Activated CD8-positive, alpha-beta T cell treated with anti-CD3 and anti-CD28 coated beads for 36 hours (primary cell): ENCODE measurements at places on chromosomes 12 and 14. TPM values are rescaled to one million over a fixed set of nuclear protein-coding genes. Genes with fewer than 3 reads are reported as not detected.

DNA sequence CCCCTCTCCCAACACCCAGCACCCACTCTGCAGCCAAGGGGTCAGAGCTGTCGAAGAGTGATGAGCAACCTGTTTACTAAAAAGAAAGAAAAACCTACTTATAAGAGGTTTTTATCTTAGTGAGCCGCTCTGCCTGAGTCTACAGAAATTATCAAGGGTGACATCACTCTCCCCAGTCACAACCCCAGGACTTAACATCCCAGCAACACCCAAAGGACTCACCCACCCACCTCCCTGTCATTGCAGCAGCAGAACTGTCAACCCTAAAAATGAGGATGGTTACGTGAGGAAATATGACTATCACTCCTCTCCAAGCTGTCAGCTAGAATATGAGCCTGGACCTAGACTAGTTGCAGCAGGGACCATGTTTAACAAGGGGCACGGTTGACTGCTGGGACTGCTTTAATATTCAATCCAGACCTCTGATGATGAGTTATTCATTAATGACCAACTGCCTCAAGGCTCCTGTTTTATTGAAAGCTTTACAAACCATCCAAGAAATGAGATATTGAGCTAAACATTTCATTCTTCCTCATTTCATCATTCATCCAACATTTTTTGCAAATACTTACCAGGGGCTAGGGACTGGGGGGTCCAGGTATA, 53.9 kb upstream of the FICD start:
- no peak for DNase-seq
- no peak overlapping the region for H3K27ac ChIP-seq

DNA sequence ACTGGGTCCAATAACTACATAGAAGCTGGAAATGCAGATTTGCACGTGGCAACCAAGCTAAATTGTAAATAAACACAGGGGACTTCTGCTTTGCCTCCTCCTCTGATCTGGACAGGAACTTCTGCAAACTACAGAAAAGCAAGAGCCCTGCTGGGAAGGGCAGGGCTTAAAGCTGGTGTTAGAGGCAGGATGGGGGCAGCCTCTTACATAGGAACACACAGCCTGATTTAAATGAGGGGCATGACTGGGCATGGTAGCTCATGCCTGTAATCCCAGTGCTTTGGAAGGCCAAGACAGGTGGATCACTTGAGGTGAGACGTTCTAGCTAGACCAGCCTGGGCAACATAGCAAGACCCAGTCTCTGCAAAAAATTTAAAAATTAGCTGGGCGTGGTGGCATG, 46.7 kb downstream of the ERH start:
- H3K27me3 ChIP-seq = no peaks in the 10 kb centered on the region
- no peaks in the 10 kb centered on the region for H3K36me3 ChIP-seq
- peaks cover 20% of the 10 kb centered on the region for H3K4me1 ChIP-seq
- no peak overlapping the region for H3K4me3 ChIP-seq

GRCh38 chr14:52175982-52176502, 91.5 kb upstream of the PTGDR start:
- H3K4me1 ChIP-seq = peaks cover 29% of the 10 kb centered on the region
- H3K27ac ChIP-seq = peak overlapping the region; percentile 52
- H3K27me3 ChIP-seq = no peaks in the 10 kb centered on the region
- peak; percentile 13 for DNase-seq
- H3K4me3 ChIP-seq = no peak overlapping the region

DNA sequence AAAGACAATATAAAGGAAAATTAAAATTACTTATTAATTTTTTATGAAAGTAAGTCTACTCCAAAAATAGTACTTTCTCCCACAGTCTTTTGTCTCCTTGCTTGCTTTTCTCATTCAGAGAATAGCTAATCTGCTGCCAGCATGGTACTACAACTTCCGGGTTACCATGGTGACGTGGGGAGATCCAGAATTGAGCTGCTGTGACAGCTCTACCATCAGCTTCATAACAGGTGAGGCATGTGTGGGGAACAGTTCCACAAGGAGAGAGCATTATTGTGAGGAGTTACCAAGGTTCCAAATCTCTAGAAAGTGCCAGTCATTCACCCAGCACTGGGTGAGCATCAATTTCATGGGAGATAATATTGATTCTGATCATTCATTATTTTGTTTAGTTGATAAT, 197.8 kb downstream of the PTPRO start:
- H3K36me3 ChIP-seq = no peaks in the 10 kb centered on the region
- peaks cover 7% of the 10 kb centered on the region for H3K4me1 ChIP-seq
- H3K27ac ChIP-seq = no peak overlapping the region
- peaks cover 20% of the 10 kb centered on the region for H3K27me3 ChIP-seq

DNA sequence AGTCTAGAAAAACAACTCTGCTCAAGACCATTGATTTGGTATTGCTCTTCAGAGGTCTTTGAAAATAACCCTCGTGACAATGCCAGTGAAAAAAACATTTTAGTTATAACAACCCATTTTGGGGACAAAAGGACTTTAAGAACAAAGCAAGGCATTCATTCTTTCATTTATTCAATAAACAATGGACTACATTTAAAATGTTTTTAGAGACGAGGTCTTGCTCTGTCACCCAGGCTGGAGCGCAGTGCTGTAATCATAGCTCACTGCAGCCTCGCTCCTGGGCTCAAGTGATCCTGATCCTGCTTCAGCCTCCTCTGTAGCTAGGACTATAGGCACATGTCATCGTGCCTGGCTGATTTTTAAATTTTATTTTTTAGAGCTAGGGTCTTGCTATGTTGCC, 7.7 kb upstream of the KICS2 start:
- no peaks in the 10 kb centered on the region for H3K4me1 ChIP-seq
- no peak overlapping the region for H3K27ac ChIP-seq
- H3K4me3 ChIP-seq = no peak overlapping the region
- H3K36me3 ChIP-seq = no peaks in the 10 kb centered on the region

GRCh38 chr12:4417455-4417854, 28.2 kb downstream of the FGF6 start:
- no peak overlapping the region for H3K4me3 ChIP-seq
- peaks cover 17% of the 10 kb centered on the region for H3K27me3 ChIP-seq
- peaks cover 8% of the 10 kb centered on the region for H3K4me1 ChIP-seq
- no peak overlapping the region for H3K27ac ChIP-seq

DNA sequence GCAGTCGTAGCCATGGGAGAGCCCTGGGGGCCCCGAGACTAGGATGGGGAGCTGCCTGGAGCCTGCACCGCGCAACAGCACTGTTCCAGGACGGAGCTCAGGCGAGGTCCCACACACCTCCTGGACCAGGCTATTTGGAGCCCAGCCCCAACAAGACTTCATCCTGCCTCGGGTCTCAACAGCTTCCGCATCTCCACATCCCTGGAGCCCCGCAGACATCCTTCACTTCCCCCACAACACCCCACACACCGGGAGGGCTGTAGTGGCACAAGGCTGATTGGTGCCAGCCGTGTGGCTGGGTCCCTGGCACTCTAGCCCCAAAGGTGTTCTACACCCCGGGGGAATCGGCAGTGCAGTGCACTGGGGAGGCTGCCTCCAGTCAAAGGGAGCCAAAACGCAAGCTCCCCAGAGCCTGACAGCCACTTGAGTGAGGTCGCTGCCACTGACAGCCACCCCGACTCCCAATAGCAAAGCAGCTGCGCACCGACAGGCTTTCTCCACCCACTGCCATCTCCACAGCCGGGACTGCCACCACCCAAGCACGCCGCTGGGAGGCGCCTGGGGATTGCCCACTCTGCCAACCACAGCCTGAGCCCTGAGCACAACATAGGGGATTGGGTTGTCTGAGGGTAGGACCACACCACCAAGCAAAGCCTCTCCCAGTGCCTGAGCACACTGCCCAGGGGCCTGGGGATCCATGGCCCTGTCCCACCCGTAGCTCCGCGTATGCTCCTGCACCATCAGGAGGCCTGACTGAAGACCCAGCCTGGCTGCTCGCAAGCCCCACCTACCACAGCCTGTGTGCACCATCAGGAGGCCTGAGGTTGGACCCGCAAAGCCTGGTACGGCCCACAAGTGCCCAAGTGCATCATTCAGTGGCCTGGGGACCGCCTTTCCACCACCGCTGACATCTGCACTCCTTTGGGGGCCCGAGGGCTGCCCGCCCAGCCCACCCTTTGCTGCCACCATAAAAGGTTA, 13.2 kb upstream of the KLRF1 start:
- peaks cover 4% of the 10 kb centered on the region for H3K27me3 ChIP-seq
- H3K36me3 ChIP-seq = no peaks in the 10 kb centered on the region
- H3K4me1 ChIP-seq = peaks cover 14% of the 10 kb centered on the region
- peak overlapping the region; percentile 85 for H3K4me3 ChIP-seq
- peak overlapping the region; percentile 55 for H3K27ac ChIP-seq

GRCh38 chr12:42660968-42661937, 71.7 kb upstream of the PRICKLE1 start:
- DNase-seq = no peak
- no peaks in the 10 kb centered on the region for H3K4me1 ChIP-seq
- H3K36me3 ChIP-seq = no peaks in the 10 kb centered on the region
- H3K27me3 ChIP-seq = no peaks in the 10 kb centered on the region

DNA sequence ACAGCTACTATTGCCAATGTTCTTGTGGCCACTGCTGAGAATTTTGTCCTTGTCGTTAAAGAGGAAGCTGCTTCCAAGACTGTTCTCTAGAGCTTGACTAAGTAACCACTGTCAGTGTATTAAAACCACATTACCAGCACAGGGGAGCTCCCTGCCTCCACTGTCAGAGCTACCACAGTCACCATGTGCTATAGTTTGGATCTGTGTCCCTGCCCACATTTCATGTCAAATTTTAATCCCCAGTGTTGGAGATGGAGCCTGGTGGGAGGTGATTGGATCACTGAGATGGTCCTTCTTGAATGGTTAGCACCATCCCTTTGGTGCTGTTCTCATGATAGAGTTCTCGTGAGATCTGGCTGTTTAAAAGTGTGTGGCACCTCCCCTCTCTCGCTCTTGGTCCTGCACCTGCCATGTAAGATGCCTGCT, 23.2 kb upstream of the RAP1B start:
- DNase-seq = peak; percentile 79
- H3K4me1 ChIP-seq = peaks cover 45% of the 10 kb centered on the region
- H3K4me3 ChIP-seq = peak overlapping the region; percentile 12
- peaks cover 18% of the 10 kb centered on the region for H3K36me3 ChIP-seq
- peak overlapping the region; percentile 78 for H3K27ac ChIP-seq

- no peak for DNase-seq
- H3K27me3 ChIP-seq = no peaks in the 10 kb centered on the region
- H3K4me3 ChIP-seq = no peak overlapping the region
- no peak overlapping the region for H3K27ac ChIP-seq
Measured at GRCh38 chr14:103402695-103403094, 17.5 kb downstream of the MARK3 start.

GRCh38 chr14:104688505-104689108, 811 bp upstream of the INF2 start:
- H3K4me3 ChIP-seq = peak overlapping the region; percentile 55
- peak; percentile 70 for DNase-seq
- H3K4me1 ChIP-seq = peaks cover 45% of the 10 kb centered on the region
- no peaks in the 10 kb centered on the region for H3K36me3 ChIP-seq
- H3K27ac ChIP-seq = peak overlapping the region; percentile 20

Gene TNFAIP2
- total RNA-seq = 1.2 TPM

Gene RASSF9
- not detected for total RNA-seq

Gene DENND5B
- 0.43 TPM for total RNA-seq

Gene MIPOL1
- not detected for total RNA-seq

Gene DAO
- not detected for total RNA-seq

Gene ANKS1B
- 0.54 TPM for total RNA-seq

Gene DDX51
- total RNA-seq = 24.1 TPM

Gene LETMD1
- 71.6 TPM for total RNA-seq

Gene LRP6
- total RNA-seq = 2.0 TPM
